ENCODE measurements at places on chromosomes 5 and 9. TPM values are rescaled to one million over a fixed set of nuclear protein-coding genes. Genes with fewer than 3 reads are reported as not detected.

DNA sequence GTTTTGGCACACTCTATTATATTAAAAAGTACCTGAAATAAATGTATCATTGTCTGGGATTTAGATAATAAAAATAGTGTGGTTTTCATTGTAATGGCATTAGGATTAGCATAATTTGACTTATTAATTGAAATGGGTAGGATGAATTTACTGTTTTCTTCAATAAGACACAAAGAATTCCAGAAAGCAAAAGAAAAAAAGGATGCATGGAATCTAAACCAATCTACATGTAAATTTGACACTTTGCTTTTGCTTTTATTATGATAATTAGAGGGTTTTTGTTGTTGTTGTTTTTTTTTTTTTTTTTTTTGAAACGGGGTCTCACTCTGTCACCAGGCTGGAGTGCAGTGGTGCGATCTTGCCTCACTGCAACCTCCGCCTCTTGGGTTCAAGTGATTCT is 304.8 kb upstream of the EFNA5 start:
- H3K27me3 ChIP-seq, result no peaks in the 10 kb centered on the region
- H3K27ac ChIP-seq, result no peak overlapping the region
- no peaks in the 10 kb centered on the region for H3K36me3 ChIP-seq
- H3K4me1 ChIP-seq, result no peaks in the 10 kb centered on the region
- DNase-seq, result no peak
- H3K4me3 ChIP-seq, result no peak overlapping the region

- DNase-seq, result no peak
- H3K27me3 ChIP-seq, result no peaks in the 10 kb centered on the region
- H3K4me3 ChIP-seq, result no peak overlapping the region
- no peak overlapping the region for H3K27ac ChIP-seq
- no peaks in the 10 kb centered on the region for H3K4me1 ChIP-seq
Measured at GRCh38 chr5:143645356-143645755, 166.6 kb upstream of the HMHB1 start.

- H3K27me3 ChIP-seq, result no peaks in the 10 kb centered on the region
- DNase-seq, result no peak
- H3K36me3 ChIP-seq, result no peaks in the 10 kb centered on the region
- H3K4me1 ChIP-seq, result no peaks in the 10 kb centered on the region
- no peak overlapping the region for H3K4me3 ChIP-seq
Measured at GRCh38 chr5:36058776-36059175, 7.9 kb downstream of the UGT3A2 start.

DNA sequence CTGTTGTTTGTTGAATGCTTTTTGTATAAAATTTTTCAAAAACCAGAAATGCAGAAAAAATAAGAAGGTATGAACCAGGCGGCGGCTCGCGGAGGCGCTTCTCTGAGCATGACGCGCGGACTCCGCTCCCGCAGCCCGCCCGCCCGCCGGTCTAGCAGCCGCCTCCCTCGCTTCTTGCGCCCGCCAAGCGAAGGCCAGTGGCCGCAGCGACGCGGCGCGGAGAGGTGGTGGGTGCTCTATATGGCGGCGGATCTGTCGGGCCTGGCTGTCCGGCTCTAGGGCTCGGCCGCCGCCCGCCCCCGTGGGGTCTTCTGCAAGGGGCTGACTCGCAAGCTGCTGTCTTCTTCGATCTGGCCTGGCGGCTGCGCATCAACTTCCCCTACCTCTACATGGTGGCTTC is 93.8 kb downstream of the ANKRD18A start:
- no peak overlapping the region for H3K4me3 ChIP-seq
- H3K4me1 ChIP-seq, result 0 out of 2 replicates have a peak, but pooled peaks cover 4% of the 10 kb centered on the region
- H3K36me3 ChIP-seq, result no peaks in the 10 kb centered on the region

DNA sequence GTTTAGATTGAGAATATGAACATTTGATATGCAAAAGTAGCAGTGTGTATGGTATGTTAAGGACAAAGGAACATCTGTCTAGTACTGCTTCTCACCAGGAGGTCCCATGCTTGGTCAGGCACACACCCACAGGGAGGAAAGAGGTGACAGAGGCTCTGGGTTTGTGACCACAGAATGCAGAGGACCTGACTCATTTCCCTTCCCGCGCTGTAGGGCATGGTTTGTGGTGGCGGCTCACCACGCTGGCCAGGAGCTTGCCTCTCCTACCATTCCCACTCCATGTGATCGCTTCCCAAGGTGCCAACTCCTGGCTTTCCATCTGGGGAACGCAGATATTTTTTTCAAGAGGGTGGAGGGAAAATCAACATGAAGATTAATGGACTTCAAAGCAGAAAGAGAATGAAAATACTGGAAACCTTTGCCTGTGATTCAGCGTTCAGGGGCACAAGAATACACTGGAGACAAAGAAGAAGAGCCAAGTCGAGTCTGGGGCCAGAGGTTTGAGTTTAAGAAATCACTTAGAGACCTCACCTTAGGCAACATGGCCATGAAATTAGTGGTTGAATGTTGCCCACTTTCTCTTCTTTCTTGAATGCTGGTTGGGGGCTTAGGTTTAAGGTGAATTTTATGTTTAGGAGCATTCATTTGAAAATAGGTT is 477.8 kb downstream of the CCDC171 start:
- no peak for DNase-seq
- H3K27me3 ChIP-seq, result no peaks in the 10 kb centered on the region
- no peak overlapping the region for H3K4me3 ChIP-seq
- no peaks in the 10 kb centered on the region for H3K4me1 ChIP-seq
- no peak overlapping the region for H3K27ac ChIP-seq
- H3K36me3 ChIP-seq, result no peaks in the 10 kb centered on the region

DNA sequence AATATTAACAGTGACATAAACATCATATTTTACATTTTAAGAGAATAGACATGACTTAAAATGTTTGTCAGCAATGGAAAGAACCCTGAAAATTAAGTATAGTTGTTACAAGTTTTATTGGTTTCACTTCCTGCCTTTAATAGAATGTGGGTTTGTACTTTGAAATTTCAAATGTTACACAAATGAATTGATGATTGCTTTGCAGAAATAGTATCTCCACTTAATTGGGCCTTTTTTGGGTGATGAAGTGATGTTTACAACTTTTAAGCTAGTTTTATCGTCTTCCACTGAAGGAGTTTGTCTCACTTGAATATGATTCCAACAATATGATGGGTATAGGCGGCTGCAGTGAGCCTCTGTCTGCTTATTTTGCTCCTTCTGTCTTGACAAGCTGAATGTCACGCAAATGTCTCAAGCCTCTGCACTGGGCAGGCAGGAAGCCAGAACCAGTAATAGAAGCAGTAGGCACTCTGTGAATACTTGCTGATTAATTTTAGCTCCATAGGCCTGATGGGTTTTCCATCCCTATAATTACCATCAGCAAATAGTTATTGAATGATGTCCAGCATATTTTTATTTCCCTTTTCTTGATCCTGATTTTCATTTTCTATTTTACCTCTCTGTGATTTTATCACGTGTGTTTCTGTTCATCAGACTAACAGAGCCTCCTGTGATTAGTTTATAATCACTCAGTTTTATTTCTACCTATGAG is 10.6 kb upstream of the NR3C1 start:
- H3K36me3 ChIP-seq, result no peaks in the 10 kb centered on the region
- DNase-seq, result no peak
- no peaks in the 10 kb centered on the region for H3K4me1 ChIP-seq
- H3K27ac ChIP-seq, result no peak overlapping the region
- H3K27me3 ChIP-seq, result no peaks in the 10 kb centered on the region

DNA sequence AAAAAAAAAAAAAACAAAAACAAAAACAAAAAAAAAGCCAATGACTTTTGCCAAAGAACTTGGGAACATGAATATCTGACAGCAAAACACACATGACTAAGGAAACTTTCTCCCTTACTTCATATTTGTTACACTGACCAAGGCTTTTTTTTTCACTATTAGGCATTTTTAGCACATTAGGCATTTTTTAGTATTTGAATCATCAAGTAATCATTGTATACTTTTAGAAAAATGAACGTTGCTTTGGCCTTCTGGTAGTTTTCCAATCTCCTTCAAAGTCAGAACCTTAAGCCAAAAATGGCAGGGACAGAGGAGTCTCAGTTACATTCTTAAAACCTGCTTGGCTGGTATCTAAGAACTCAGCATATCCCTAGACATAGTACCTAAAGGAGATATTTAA is 19.3 kb downstream of the NREP start:
- H3K4me1 ChIP-seq, result no peaks in the 10 kb centered on the region
- H3K4me3 ChIP-seq, result no peak overlapping the region
- H3K27ac ChIP-seq, result no peak overlapping the region
- no peaks in the 10 kb centered on the region for H3K27me3 ChIP-seq

Gene FNIP1
- 24.6 TPM for total RNA-seq

Gene PCDHB4
- not detected for total RNA-seq

Gene CDKN2B-AS1
- not detected for total RNA-seq
